ENCODE measurements at places on chromosomes 13 and 19.

- DNase-seq = no peak
Measured at GRCh38 chr13:38180670-38181069, 169.0 kb upstream of the UFM1 start.

GRCh38 chr13:106537521-106537920 is 2.1 kb upstream of the EFNB2 start:
- no peak for DNase-seq

GRCh38 chr19:40594657-40595091 is 6.5 kb upstream of the LTBP4 start:
- peak; percentile 64 for DNase-seq

- DNase-seq = no peak
Measured at GRCh38 chr13:113273321-113273720, 23.7 kb upstream of the LAMP1 start.

DNA sequence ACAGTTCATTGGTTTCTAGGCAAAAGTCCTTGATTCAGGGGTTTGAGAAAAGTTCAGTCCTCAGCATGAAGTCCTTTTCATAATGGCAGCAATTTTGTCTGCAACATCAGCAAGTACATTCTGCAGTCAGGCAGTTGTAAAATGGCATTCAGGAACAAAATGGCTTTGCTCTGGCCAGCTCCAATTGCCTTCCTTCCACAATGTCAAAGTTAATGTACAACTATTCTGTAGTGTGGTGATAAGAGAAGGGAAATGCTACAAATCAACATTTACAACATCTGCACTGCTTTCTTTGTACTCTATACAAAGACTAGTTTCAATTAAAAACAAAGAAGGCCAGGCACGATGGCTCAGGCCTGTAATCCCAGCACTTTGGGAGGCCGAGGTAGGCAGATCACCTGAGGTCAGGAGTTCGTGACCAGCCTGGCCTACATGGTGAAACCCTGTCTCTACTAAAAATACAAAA is 1.8 kb upstream of the NEK3 start:
- DNase-seq = no peak

Measured in iris pigment epithelial cell (primary cell).